GM04504 (cell line): ENCODE measurements at places on chromosomes 1 and 21.

GRCh38 chr1:169683661-169684060 lies 27.8 kb downstream of the SELL start:
- DNase-seq: no peak

DNA sequence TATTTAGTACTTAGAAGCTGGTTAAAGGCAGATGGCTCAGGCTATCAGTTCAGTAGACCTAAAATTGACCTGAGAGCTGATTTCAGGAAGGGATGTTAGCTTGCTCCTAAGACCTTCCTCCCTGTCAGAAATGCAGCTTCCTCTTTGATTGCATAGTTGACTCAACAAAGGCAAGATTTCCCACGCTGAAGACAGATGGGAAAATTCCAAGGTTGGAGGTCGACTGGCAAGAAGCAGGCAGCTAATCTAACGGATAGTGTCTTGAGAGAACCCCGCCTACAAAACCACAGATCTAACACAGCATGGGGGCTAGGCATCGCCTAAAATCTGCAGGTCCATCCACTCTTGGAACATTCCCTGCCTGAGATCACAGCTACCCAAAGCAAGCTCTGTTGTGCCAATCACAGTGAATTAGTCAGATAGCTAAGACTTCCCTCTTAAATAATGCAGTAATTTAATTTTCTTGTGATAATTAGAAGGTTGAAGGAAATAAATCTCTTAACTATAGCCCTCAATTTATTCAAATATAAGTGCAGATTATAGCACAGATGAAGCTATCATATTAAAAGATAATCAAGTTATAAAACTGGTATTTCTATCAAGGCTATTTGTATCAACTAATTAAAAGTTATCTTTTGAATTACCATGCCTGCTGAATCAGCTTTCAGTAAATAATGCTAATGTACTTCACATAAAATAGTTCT lies 357.8 kb upstream of the SGIP1 start:
- DNase-seq: no peak

DNA sequence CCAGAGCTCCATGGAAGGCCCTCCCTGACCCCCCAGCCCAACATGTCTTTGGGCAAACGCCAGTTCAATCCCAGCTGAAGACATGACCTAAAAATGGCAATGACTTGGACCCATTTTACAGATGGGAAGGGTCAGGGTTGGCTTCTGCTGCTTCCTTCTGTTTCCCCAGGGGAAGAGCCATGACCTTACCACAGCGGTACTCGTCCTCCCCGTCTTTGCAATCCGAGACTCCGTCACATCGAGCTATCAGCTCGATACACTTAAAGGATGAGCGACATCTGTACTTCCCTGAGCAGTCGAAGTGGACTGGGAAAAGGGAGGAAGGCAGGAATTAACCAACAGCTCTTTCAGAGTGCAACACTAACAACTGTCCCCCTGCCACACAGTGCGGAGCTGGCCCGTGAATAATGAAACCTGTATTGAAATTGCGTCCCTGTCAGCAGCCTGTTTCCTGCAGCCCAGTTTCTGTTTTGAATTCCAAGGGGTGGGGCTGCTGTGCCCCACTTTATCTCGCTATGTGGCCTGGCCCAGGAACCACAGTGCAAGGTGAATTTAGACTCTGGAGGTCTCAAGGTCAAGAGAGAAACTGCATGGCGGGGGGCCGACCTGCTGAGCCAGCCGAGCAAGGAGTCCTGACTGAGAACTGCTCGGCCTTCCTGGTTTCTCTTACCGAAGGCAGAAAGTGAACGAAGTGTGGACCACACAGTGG lies 7.0 kb downstream of the TMPRSS3 start:
- no peak for DNase-seq

DNA sequence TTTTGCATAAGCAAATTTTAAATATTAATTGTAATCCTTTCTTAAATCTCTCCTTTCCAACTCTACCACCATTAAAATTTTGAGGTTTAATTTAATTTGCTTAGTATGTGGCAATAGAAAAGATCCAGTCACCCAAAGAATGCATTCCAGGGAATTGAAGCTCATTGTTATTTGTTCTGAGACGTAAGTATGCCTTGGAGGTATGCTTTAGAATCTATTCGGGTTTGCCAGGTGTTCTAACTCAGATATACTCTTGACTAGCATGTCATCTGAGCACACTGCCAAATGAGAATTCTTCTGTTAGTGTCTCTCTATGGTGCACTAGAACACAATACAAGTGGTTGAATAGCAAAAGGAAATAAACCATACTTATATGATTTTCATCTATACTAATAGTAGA lies 813.6 kb upstream of the ADGRL2 start:
- DNase-seq: no peak

GRCh38 chr1:99761774-99762173 lies 4.7 kb downstream of the FRRS1 start:
- DNase-seq: no peak

GRCh38 chr1:223793716-223794115 lies 52.0 kb downstream of the TP53BP2 start:
- no peak for DNase-seq

DNA sequence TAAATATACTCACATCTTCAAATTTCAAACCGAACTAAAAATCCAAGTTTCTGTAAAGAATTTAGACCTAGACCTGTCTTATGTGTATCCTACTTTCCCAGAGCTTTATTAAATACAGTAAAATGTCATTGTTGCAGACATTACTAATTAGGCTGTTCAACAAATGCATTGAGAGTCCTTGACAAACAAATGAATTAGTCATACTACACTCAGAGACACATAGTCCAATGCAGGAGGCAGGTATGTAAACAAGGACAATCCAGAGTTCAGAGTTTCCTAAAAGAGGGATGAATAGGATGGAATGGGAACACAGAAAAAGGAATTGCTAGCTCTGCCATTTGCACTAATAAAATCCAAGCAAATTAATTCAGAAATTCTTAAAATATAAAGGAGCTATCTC lies 1.6 kb upstream of the EGLN1 start:
- DNase-seq: no peak

GRCh38 chr1:61370177-61370912 lies 288.0 kb downstream of the NFIA start:
- DNase-seq: no peak

DNA sequence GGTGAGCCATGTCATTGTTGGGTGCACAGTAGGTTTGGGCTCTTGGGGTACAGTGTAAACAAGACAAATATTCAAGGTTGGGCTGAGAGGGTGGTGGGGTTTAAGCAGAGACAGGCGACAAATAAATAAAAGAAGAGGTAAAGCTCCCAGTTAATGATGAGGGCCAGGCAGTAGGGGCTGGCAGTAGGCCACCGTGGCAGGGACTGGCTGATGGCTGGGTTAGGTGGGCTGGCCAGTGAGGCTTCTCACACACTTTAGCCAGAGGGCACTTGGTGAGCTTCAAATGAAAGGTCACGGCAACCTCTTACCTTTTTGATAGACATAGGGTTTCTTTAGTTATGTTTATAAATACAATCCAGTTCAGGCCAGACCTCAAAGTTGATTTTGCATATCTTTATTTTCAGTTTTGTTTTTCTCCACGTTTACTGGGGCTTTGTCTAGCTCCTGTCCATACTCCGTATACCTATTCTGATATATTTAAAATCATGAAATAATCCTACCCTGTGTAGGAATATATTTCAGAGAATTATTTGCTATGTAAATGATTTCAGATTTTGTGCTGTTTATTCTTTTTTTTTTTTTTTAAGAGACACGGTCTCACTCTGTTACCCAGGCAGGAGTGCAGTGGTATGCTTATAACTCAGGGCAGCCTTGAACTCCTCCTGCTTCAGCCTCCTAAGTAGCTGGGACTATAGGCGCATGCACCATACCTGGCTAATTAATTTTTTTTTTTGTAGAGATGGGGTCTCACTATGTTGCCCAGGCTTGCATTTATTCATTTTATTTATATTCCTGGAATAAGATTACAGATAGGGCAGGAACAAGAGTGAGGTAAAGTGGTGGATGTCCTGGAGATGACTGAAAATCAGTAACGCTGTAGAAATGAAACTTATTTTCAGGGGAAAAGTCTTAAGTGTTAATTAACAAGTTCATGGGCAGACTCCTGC lies 122.7 kb downstream of the RYR2 start:
- no peak for DNase-seq

DNA sequence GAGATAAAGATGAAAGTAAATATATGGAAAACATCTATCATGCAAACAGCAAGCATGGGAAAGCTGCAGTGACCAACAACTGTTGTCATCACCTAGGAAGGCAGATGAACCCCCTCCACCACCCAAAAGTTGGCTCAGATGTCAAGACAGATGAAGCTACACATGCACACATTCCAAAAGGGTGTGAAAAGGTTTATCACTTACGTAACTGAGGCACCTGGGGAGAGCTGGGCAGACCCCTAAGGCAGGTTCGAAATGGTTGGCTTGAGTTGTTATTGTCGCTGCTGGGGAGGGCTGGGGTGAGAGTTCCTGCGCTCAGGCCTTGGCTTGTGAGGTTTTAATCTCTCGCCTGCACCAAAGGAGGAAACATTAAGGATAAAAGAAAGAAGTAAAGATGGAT lies 355.1 kb upstream of the CHRM3 start:
- no peak for DNase-seq

DNA sequence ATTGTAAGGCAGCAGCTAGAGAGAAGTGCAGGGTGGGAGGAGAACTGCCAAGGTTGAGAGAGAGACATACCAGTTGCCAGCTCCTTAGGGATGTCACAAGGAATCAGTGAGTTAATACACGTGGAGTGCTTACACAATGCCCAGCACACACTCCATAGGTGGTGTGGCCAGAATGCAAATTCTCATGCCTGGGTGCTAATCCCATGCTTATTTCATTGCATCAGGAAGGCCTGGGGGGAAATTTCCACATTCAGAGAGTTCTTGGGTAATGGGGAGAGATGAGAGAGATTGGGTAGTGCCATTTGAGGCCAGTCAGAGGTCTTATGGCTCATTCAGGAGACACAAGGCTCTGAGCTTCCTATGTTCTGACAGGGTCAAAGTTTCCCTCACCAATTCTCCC lies 38.7 kb downstream of the GJA5 start:
- DNase-seq: peak; percentile 5

DNA sequence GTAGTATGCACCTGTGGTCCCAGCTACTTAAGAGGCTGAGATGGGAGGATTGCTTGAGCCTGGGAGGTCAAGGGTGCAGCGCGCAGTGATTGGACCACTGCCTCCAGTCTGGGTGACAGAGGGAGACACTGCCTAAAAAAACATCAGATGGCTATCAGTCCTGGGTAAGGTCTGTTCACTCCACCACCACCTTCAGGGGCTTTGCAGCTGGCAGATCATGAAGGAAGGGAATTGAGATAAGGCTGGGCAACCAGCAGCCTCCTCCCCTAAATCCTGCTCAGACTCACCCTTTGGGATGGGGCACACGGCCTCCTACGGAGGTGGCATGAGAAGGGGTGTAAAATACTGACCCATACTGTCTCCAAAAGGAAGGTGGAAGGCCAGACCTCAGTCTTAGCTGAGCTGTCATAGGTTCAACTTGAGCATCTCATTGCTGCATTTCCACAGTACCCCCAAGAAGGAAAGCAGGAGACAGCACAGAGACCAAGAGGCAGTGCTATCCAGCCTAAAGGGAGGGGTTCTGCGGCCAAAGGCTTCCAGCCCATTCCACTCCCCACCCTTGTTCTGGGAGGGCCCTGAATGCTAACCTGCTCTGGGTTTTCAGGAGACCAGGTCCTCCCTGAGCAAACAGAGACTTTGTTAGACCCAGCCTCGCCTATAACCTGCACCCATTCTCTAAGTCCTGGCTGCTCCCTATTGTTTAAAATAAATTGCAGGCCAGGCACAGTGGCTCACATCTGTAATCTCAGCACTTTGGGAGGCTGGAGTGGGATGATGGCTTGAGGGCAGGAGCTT lies 13.7 kb downstream of the SLC45A3 start:
- DNase-seq: no peak
